Fibroblast of the conjunctiva (primary cell): ENCODE measurements at places on chromosomes 2 and 18.

DNA sequence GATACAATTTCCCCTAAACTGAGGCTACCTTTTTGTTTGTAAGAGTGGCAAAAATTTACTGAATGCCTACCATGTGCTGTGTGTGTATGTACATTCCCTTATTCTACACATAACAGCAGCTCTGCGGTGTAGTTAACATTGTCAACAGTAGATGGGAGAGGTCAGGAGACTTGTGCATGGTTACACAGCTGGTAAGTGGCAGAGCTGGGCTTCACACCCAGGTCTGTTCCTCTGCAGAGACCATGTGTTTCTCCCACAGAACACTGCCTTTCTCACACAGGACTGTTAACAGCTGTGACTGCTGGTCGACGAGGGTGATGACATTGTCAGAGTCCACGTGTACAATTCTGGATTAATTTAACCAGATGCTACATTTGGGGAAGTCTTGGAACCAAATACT lies 49.1 kb downstream of the EML6 start:
- no peak for DNase-seq

DNA sequence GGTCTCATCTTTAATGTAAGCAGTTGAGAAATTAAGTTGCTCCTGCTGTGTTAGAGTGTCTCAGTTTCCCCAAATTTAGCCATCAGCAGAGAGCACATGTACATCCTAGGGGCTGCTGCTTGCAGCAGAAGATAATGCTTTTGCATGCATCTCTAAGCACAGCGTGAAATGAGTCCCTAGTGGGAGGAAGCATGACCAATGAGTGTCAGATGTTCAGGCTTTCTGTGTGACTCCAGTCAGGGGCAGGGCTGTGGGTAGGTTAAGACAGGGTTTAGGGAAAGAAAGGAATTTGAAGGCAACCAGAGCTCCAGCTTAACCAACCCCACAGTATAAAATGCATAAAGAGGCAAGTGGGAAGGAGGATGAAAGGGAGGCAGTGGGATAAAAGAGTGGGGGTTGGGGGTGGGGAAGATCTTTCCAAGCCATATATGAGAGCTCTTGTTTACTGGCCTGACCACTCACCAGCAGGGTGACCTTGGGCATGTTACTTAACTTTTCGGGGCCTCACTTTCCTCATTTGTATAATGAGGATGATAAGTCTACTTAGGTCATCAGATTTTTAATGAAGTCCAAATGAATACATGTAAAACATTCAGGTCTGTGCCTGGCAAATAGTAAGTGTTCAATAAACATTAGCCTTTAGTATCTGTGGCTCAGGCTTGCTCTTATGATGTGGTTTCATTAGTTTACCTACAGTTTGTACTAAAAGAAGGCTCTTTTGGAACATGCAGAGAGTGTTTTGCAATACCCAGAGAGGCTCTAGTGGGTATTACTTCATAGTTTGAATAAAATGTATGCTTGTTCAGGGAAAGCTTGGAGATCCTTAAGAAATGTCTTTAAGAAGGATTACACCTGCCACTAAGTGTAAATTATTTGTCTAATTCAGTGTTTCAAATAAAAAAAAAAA lies 42.7 kb upstream of the PELI1 start:
- DNase-seq: no peak

- no peak for DNase-seq
Measured at GRCh38 chr2:28049416-28049815, 158.9 kb downstream of the BABAM2 start.

GRCh38 chr2:24889221-24889620 lies 30.8 kb downstream of the ADCY3 start:
- DNase-seq: no peak

DNA sequence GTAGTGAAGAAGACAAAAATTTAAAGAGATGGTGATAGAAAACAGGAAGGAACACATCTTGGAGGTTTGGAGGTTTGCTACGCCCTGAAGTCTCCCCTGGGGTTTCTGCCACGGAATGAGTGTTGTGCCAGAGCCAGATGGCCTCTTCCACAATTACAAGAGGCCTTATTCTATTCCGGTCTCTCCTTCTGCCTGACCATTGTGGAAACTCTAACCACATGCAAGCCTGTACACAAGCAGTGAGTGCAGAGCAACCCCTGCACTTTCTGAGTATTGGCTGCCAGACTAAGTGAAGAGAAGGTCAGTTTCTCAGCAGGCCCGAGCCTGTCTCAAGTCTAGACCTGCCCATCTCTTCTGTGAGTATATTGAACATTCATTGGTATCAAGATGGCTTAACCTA lies 22.7 kb upstream of the MYO1B start:
- DNase-seq: no peak

- no peak for DNase-seq
Measured at GRCh38 chr18:25876330-25876948, 214.0 kb downstream of the SS18 start.

- no peak for DNase-seq
Measured at GRCh38 chr18:58496231-58496630, 132.7 kb downstream of the ALPK2 start.
